GM12865 (cell line): ENCODE measurements at places on chromosomes 12 and 14.
A peak's percentile ranks its signal among the peaks of the same experiment; 100 is the strongest.

DNA sequence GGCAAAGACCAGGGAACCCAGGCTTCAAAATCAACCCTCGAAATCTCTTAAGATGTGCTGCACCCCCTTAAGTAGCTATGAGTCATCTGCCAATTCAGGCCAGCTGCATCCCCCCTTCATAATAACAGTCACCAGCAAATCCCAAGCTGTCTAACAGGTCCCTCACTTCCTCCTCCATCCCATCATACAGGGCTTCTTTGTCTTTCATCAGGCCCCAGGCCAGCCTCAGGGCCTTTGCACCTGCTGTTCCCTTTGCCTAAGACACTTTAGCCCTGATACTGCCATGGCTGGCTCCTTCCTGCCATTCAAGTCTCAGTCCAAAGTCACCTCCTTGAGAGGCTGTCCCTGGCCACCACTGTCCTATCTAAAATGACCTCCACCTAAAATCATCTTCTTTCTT, 4.0 kb downstream of the RASAL1 start:
- DNase-seq = no peak

GRCh38 chr14:59374048-59374447, 91.1 kb downstream of the GPR135 start:
- no peak for DNase-seq

- peak; percentile 77 for DNase-seq
Measured at GRCh38 chr12:6766651-6767349, 637 bp downstream of the PTMS start.

GRCh38 chr14:67820428-67820971, 921 bp downstream of the RAD51B start:
- DNase-seq = peak; percentile 17

GRCh38 chr14:60212503-60213371, 36.3 kb upstream of the PPM1A start:
- peak; percentile 99 for DNase-seq

DNA sequence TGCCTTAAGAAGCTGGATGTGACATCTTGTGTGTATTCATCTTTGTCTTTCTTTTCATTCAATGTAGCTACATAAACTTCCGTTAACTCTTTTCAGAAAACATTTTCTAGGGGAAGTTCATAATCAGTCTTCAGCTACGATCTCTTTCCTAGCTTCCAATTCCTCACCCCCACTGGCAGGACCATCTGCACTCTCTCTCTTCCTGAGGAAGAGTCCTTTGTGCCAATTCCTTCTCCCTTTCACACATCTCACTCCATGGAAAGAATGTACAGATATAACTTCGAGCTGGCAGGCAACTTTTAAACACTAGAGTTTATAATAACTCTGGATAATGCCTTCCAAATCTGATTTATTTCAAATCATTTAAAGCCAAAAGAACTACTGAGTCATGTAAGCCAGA, 495.7 kb downstream of the GALC start:
- DNase-seq = no peak
